ENCODE measurements at places on chromosomes 1 and 21.

DNA sequence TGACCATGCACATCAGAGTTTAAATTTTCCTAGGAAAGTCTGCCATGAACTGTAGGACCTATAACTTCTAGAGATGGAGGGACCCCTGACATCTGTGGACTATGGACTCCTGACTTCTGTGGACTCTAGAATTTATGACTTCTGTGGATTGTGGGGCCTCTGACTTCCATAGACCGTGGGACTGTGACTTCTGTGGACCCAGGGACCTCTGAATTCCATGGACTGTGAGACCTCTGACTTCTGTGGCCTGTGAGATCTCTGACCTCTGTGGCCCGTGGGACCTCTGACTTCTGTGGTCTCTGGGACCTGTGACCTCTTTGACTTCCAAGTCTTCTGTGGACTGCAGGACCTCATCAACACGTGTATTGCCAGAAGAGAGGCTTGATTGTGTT lies 36.7 kb downstream of the PEX14 start:
- no peak for DNase-seq

DNA sequence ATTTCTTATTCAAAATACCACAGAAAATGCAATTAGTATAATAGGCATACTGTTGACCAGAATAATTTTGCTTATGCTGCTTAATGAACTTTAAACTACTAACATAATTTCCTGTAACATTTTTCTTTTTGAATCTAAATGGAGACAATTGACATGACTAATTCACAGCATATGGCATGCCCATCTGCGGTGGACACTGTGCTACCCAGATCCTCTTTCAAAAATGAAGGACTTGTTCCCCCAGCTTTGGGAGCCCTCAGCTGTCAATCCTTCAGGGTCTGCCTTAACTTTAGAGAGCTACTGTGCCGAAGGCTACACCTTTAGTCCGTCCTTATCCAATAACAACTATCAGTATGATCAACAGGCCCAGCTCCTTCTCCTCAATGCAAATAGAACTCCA lies 789.0 kb downstream of the PLA2G4A start:
- no peak for DNase-seq

- DNase-seq: no peak
These were observed 35.4 kb upstream of the SRSF10 start for GRCh38 chr1:24015221-24016210.

DNA sequence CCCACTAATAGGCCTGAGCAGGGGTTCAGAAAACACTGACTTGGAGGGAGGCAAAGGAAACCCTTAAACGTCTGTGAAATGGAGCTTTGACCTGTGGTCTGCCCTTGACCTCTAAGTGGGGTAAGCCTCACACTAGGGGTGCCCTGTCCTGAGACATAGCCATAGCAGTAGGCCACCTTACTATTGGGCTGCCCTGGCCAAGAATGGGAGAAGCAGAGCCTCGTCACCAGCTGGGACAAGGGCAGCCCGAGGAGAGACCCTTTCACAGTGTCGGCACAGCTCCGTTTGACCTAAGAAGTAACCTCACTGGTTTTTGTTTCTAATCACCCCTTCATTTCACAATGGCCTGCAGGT lies 26.4 kb upstream of the IFNAR2 start:
- no peak for DNase-seq

DNA sequence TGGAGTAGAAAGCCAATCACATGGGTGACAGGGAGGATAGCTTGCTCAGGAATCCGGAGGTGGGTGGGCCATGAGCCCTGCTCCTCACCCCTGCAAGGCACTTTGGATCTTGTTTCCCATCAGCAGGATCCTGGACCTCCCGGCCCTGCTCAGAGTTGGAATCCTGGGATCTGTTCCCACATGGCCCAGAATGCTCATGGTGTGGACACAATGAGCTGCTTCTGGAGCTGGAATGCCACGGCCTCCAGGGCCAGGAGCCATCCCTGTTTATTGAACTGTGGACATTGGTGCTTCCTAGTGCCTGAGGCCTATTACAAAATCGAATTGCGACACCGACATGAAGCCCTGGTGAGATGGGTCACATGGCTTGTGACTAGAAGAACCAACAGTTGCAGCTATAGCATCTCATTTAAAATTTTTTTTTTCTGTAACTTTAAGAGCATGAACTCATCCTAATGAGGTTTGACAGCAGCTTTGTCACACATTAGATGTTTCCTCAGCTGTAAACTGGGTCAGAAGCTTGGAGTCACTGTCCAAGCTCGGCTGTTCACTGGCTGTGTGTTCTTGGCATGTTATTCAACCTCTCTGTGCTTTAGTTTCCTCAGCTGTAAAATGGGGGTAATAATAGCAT lies 40.4 kb upstream of the GOLT1A start:
- no peak for DNase-seq

Data from activated T-cell treated with anti-CD3 and anti-CD28 coated beads for 4 hours (primary cell).